ENCODE measurements at places on chromosomes 1 and 21.

DNA sequence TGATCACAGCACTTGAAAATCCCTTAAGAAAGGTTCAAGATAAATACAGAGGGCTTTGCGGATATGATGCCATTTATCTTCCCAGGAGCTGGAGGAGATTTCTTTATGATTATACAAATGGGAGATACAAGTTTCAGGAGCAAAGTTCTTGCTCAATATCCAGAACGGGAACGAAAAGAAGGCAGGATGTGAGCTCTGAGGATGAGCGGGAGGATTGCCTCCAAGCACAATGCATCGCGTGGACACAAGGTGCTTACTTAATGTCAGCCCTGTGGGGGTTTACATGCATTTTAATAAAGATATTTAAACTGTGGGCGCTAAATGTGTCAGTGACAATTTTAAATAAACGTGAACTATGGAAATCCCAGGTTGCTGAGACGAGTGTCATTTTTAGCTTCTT lies 59.0 kb downstream of the SYT6 start:
- no peak for DNase-seq

GRCh38 chr1:50705041-50705440 lies 255.0 kb downstream of the FAF1 start:
- DNase-seq = no peak

- peak; percentile 2 for DNase-seq
These were observed 36.2 kb downstream of the UBE2G2 start for GRCh38 chr21:44765231-44766013.

DNA sequence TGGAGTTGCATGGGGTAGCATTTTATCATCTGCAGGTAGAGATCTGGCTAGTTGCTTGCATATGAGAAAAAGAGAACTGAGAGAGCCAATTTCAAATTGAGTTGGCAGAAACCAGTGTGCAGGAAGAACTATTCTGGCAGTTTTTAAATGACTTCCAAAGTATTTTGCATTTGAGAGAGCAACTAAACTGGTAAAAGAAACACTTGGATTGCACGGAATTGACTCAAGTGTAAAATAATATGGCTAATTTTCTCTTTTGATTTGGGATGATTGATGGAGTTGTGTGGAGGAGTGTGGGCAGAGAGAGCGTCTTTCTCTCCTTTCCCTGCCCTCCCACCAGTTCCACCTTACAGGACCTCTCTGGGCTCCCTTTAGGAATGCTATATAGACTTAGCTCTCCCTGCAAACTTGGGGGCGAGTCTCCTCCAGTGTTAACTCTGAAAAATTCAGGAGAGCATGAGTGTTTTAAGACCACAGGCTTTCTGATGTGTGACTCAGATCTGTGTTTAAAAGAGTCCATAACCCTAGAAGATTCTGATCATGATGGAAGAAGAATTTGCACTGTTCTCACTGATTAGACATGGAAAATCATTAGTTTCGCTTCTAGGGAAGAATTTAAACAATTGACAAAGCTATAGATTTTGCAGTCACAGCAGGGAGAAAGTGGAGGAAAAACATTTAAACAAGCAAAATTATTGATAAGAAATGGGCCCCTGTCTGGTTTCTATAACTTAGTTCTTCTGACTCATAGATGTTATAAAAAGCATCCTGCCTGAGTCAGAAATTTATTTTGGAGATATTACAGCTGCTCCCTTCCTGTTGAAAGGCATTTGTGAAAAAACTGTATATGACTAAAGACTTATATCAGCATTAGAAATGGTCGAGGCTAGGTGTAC lies 24.9 kb upstream of the CTBS start:
- no peak for DNase-seq

DNA sequence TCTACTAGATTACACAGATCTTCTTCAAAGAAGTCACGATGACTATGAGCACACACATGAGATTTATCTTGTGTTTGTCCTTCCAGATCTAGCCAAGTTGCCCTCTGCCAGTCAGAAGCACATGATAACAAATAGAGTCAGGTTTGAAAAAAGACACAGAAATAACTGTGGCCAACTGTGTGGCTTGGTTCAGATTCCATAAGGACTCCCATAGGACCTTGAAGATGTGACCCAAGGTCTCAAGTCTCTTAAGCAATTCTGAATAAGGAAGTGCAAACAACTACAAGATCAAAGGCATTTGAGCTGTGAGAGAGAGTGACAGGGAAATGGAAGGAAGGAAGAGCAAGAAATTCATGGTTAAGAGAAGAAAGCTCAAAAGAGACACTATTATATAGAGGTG lies 194.0 kb downstream of the PLPP3 start:
- DNase-seq = no peak

GRCh38 chr1:25755475-25756125 lies 44.4 kb upstream of the SELENON start:
- no peak for DNase-seq

GRCh38 chr1:159873530-159874143 lies 11.2 kb upstream of the VSIG8 start:
- DNase-seq = no peak

DNA sequence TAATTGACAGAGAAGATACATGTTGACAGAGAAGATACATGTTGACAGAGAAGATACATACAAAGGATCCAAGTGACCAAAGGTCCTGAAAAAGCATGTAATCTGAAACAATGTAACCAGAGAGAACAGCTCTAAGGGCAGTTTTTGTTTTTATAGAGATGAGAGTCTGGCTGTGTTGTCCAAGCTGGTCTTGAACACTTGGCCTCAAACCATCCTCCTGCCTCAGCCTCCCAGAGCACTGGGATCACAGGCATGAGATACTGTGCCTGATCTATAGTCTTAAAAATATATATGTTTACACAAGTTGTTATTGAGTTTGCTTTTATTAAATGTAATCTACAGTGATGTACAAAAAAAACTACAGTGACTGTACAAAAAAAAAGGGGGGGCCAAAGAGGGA lies 12.5 kb downstream of the MEAF6 start:
- DNase-seq = no peak

DNA sequence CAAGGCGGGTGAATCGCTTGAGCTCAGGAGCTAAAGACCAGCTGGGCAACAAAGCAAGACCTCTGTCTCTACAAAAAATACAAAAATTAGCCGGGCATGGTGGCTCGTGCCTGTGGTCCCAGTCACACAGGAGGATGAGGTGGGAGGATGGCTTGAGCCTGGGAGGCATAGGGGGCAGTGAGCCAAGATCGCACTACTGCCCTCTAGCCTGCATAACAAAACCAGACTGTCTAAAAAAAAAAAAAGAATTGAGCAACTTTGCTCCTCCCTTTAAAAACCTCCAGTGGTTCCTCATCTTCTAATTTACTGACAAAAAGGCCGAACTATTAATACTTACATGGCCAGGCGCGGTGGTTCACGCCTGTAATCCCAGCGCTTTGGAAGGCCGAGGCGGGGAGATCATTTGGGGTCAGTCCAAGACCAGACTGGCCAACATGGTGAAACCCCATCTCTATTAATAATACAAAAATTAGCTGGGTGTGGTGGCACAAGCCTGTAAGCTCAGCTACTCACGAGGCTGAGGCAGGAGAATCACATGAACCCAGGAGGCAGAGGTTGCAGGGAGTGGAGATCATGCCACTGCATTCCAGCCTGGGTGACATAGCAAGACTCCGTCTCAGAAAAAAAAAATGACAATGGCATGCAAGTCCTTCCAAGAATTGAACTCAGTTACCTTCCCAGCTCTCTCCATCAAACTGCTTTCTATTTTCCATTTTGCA lies 4.4 kb downstream of the ACBD3 start:
- DNase-seq = no peak

DNA sequence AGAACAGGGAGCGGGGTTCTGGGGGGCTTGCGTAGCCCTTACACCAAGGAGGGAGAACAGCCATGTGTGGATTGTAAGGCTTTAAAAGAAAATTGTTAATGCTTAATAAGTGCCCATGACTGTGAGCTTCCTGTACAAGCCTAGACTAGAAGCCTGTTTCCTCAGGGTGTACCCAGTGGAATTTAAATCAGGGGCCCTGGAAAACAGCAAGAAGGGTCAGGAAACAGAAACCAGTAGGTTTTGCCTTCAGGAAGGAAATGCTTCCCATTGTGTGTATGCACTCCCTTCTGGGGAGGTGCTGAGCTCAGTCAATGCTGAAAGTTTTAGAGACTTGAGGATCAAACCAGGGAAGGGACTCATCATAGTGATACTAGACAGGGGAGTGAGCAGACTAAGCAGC lies 12.7 kb downstream of the UTP11 start:
- DNase-seq = no peak

GRCh38 chr1:205497351-205497750 lies 7.1 kb upstream of the CDK18 start:
- DNase-seq = no peak

DNA sequence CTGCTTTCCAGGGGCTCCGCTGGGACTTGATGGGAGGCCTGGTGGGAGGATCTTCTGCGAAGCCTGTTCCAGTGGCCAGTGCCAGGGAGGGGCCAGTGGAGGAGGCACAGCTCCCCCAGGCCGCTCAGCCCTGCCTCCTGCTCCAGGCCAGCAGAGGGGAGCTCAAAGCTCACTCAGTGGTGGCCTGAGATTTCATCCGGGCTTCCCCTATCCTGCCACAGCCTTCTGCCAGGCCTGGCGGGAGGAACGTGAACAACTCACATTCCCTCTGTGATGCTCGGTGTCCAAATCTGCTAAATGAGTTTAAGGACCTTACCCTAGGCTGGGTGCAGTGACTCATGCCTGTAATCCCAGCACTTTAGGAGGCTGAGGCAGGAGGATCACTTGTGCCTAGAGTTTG lies 3.3 kb downstream of the CLCNKB start:
- DNase-seq = no peak

DNA sequence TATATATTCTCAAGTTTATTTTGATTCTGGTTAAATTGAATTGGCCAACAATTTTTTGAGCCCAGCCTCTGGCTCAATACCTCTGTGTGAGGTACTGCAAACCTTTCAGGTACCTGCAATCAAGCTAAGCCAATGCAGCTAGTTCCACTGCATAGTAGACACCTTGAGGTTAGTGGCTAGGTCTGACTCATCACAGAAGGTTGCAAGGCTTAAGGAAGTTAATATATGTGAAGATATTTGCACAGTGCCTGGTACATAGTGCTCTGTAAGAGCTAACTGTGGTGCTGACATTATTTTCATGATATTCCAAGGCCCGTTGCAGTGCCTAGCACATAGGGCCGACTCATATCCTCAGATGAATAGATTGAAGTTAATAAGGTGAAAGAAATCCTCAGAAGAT lies 330.5 kb upstream of the KAZN start:
- DNase-seq = no peak

Data from stimulated activated CD8-positive, alpha-beta memory T cell treated with anti-CD3 and anti-CD28 coated beads, Interleukin-2, amount 100 ng/mL, for 1 hour (primary cell).